Articular chondrocyte of knee joint (primary cell): ENCODE measurements at places on chromosomes 2 and 18. TPM values are rescaled to one million over a fixed set of nuclear protein-coding genes. Genes with fewer than 3 reads are reported as not detected.

The FBXO15 gene
- 0.26 and 0.86 TPM in 2 replicates for total RNA-seq

The C2orf72 gene
- 0.65 and 2.1 TPM in 2 replicates for total RNA-seq

The CABYR gene
- 4.8 and 4.9 TPM in 2 replicates for total RNA-seq

The CHRND gene
- total RNA-seq = not detected in 2 replicates

The PTGR3 gene
- 10.7 and 13.7 TPM in 2 replicates for total RNA-seq

The CREG2 gene
- under 0.01 and 0.22 TPM in 2 replicates for total RNA-seq

The FOXI3 gene
- not detected in 2 replicates for total RNA-seq

The DSG2 gene
- total RNA-seq = 5.4 and 12.5 TPM in 2 replicates

The LIMS1 gene
- 79.2 and 86.2 TPM in 2 replicates for total RNA-seq
